ENCODE measurements at places on chromosomes 1 and 21.
A peak's percentile ranks its signal among the peaks of the same experiment; 100 is the strongest.

DNA sequence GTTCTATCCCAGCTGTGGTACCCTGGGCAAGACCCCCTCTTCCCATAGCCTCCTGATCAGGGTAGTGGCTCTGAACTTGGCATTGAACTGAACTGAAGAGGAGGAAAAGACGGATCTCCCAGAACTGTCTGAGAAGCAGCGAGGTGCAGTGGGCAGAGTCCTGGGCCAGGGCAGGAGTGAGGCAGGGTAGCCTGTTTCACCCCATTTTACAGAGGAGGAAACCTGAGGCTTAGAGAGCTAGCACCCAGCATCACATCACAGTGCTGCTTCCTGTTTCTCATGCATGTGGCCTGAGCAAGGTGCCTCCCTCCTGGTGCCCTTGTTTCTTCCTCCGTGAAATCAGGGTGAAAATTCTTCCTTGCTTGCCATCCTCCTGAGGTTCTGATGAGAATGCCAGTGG is 17.1 kb downstream of the ZNF362 start:
- no peak for DNase-seq

DNA sequence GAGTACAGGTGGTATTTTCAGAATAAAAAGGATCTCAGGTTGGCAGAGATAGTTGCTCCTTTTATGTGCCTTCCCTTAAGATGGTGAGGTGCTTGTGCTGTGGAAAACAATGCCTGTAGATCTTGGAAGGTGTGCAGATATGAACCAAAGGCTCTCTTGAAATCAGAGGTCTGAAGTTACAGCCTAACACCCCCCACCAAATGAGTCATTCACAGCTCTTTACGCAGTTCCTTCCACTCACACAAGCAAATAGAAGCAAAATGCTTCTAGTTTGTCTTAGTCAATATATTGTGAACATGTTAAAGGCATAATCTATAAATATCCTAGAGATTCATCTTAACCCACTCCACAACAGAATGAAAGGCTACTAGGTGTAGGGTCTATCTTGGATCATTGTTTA is 128.9 kb upstream of the NR5A2 start:
- DNase-seq, result no peak

- peak; percentile 67 for DNase-seq
Observed at GRCh38 chr1:27555700-27556424, 48.1 kb downstream of the AHDC1 start.

DNA sequence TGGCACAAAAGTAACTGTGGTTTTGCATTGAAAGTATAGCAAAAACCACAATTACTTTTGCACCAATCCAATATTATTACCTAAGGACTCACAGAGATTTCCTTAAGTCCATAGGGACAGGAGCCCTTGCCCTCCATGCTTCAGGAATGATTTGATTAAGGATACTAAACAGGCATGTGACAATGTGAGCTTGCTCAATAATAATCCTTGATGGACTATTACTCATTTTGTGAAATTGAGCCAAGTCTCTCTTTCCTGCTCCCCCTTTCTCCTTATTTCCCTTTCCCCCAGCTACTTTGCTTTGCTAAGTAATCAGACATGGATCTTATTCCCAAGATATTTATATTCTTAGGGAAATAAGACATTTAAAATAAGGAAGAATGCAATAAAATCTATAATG is 21.6 kb upstream of the RGL1 start:
- DNase-seq, result peak; percentile 41

DNA sequence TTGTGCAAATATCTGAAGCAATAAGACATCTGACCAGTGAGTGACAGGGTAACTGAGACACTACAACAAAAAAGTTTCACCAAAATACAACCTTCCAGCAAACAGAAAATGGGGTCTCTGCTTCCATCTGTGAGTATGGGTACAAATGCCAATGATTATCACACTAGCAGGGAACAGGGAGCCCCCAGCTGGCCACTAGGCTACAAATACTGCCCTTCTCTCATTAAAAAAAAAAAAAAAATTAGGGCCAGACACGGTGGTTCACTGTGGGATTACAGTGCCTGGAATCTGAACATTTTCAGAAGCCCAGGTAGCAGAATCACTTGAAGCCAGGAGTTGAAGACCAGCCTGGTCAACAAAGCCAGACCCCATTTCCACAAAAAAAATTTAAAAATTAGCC is 48.4 kb upstream of the EDARADD start:
- DNase-seq, result no peak

DNA sequence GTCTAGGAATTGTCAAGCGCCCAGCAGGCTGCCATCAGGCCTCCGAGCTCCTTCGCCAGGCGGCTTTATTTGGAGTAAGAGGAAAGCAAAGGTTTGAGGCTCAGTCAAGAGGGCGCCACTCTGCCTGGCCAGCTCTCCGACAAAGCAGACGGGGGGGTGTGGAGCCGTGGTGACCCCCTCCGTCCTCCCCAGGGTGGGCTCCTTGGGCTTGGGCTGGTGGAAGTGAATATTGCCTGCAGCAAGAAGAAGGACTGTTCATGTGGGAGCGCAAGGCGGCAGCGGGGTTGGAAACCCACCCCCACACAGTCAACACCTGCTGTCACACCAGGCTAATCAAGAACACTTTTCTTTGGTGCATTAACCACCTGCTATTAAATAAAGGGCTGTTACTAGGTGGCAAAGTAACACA is 14.6 kb downstream of the EPHX1 start:
- no peak for DNase-seq

GRCh38 chr1:119108988-119109387 is 31.5 kb downstream of the WARS2 start:
- DNase-seq, result no peak

GRCh38 chr1:179586107-179586823 is 5.4 kb upstream of the TDRD5 start:
- no peak for DNase-seq

DNA sequence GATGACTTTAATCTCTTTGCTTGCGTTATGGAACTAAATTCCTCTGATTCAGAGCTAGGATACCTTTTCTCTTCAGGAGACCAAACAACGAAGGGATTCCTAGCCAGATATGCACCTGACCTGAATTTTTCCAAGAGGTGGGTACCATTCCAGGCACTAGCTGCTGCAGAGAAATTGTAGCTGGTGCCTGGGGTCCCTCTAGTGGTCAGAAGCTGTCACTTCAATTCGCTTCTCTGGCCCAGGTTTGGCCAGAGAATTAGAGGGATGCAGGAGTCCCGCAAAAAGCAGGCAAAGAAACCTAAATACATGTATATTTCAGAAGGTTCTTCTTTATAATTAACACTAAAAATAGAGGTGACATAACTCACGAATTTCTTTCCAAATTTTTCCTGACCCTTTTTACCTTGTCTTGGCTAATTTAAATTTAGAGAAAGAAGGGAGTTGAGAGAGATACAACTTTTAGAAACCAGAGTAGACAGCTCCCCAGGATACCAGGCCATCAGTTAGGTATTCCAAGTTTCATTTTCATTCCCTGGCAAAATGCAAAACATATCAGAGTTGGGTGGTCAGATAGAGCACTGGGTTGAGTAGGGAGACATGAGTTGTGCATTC is 9.6 kb downstream of the ACKR1 start:
- DNase-seq, result peak; percentile 36

GRCh38 chr1:209457401-209458125 is 126.0 kb upstream of the CAMK1G start:
- no peak for DNase-seq

DNA sequence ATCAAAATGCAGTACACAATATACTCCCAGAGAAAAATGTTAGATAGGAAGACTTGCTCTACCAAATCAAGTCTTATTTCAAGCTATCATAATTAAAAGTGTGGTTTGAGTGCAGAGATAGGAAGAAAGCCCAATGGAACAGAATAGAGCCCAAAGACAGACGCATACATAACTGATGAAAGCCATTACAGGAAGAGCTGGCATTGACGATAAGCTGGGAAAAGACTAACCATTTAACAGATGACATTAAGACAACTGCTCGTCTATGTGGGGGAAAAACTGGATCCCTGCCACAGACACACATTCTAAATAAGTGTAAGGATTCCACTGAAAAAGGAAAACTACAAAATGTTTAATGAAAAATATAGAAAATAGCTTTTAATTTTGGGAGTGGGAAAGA is 85.5 kb downstream of the NGF start:
- no peak for DNase-seq

- peak; percentile 78 for DNase-seq
Observed at GRCh38 chr1:207049974-207050391, 1.0 kb downstream of the YOD1 start.

- DNase-seq, result peak; percentile 32
Observed at GRCh38 chr1:230368363-230368762, 57.8 kb downstream of the PGBD5 start.

DNA sequence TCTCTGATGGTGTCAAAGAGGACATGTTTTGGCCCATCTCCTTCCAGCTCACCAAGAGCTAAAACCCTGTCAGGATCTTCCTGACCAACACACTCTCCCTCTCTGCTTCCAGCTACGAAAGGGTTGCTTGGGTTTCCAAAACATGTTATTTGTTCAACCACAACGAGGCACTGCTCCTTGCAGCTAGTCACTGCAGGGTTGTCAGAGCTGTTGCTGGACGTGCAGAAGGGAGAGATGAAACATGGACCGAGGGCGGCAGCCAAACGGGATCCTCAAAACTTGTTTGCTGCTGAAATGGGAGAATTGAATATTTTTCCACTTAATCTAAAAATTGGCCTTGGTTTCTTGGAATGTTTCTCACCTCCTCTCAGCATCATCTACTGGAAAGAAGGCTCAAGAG is 12.4 kb downstream of the ZBTB18 start:
- DNase-seq, result no peak

DNA sequence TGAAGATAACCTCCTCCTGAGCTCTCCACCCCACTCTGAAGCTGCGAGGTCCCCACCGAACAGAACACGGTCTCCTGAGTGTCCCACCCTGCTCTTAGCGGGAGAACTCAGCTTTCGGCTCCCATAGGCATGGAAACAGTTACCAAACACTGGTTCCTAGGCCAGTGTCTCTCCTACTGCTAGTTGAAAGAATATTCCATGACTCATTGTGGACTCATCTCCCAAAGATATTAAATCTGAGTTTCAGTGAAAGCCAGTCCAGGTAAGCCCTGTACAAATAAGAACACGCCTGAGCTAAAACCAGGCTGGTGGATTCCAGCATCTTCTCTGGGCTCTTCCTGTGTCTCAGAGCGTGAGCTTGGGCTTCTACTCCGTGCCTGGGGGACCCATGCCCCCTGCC is 107.5 kb upstream of the CLDN14 start:
- no peak for DNase-seq

DNA sequence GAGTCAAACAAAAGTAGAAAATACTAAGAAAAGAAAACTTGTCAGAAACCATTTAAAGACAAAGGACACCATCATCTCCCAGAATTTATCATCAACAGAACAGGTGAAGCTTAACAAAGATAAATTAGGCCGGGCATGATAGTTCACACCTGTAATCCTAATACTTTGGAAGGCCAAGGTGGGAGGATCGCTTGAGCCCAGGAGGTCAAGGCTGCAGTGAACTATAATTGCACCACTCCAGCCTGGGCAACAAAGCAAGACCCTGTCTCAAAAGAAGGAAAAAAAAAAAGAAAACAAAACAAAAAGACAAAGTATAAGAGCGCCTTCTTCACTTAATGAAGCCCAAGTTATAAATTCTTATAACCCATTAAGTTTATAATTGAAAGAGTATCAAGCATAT is 25.6 kb downstream of the RERE start:
- DNase-seq, result no peak

DNA sequence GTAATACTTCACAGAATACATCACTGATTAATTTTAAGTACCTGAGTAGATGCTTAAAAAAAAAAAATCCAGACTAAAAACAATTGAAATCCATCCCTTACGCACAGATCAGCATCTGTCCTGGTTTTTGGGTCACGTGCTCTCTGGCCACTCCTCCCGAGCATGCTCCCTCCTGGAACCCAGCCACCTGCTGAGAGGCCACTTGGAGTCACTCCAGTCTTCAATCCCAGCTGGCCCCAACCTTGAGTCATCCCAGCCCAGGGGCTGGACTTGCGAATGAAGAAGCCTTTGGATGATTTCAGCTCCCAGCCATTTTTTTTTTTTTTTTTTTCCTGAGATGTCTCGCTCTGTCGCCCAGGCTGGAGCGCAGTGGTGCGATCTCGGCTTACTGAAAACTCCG is 8.9 kb downstream of the MAP1LC3C start:
- peak; percentile 70 for DNase-seq

GRCh38 chr1:87706779-87707228 is 378.1 kb downstream of the LMO4 start:
- peak; percentile 28 for DNase-seq

GRCh38 chr1:183206538-183207122 is 20.6 kb downstream of the LAMC2 start:
- DNase-seq, result no peak

DNA sequence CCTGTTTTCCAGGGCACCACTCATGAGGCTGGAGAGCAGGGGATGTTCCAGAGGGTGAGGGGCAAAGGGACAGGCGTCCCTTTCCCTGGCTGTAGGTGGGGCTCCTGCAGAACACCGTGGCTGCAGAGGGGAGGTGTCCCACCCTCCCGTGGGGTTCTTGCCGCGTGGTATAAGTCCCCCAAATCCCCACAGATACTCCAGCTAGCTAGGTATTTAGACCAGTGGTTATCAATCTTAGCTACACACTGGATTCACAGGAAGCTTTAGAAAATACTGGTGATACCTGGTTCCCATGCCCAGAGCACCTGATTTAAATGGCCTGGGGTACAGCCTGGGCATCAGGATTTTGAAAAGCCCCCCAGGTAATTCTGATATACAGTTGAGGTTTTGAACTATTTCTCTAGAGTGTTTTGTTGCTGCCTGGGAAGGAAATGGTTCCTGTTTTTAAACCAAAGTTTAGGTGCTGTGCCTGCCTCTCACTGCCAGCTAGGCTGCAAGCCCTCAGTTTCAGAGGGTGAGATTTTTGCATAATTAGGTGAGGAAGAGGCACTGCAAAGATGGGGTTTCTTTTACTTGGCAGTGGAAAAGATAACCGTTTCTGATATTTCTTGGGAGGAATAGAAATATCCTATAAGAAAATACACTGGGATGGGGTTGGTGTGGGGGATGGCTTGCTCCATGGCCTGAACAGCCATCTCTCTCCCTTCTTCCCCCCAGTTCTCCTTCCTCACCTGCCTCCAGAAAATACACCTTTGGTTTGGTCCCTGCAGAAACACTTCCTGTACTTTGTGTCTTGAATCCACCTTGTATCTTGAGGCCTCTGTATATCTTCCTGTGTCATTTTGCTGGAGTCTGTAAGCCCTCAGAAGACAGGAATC is 51.7 kb downstream of the RASSF5 start:
- DNase-seq, result no peak

- peak; percentile 28 for DNase-seq
Observed at GRCh38 chr1:81237473-81238089, 563.2 kb upstream of the ADGRL2 start.

Data from mesenchymal stem cell (in vitro differentiated cells and primary cell).